GM23248 (cell line): ENCODE measurements at places on chromosomes 7 and 10.

DNA sequence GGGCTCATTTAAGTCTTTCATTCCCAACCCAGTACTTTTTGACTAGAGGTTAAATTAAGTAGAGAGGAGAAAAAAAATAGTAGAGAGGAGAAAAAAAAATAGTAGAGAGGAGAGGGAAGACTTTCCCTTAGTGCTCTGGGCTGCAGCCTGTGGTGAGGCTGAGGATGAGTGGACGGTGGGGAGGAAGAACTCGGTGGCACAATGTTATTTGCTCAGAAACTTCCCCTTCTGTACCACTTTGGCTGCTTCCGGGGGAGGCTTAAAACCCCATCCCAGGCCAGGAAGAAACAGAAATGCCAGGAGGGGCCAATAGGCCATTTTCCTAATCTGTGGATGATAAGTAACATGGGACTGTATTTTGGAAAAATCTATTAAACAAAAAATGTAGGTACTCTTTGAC, 14.6 kb upstream of the MLXIPL start:
- H3K4me3 ChIP-seq, result no peak overlapping the region
- no peak for DNase-seq
- peaks cover 5% of the 10 kb centered on the region for H3K4me1 ChIP-seq
- peaks cover 2% of the 10 kb centered on the region; the same call in 1 of the 2 replicates for H3K27me3 ChIP-seq

DNA sequence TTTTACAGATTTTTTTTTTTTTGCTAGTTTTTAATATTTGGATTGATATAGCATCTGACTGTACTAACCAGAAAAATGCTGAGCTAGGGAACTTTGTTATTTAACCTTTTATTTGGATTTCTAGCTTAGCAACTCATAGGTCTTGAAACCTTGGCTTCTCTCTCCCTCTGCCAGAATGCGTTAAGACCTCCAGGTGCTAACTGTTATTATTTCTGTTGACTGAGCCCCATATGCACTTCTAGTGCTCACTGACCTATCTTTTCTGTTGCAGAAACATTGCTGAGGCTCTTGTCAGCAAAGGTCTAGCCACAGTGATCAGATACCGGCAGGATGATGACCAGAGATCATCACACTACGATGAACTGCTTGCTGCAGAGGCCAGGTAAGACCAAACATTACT, 143.6 kb downstream of the LRRC4 start:
- no peak for DNase-seq
- no peak overlapping the region for H3K27ac ChIP-seq
- H3K4me1 ChIP-seq, result peaks cover 29% of the 10 kb centered on the region
- no peaks in the 10 kb centered on the region for H3K27me3 ChIP-seq
- peaks cover 24% of the 10 kb centered on the region for H3K36me3 ChIP-seq

- H3K36me3 ChIP-seq, result peaks cover 18% of the 10 kb centered on the region
- H3K27ac ChIP-seq, result peak overlapping the region; percentile 72; the same call in 1 of the 2 replicates
- H3K4me3 ChIP-seq, result peak overlapping the region; percentile 83
- no peaks in the 10 kb centered on the region for H3K27me3 ChIP-seq
- peak; percentile 55 for DNase-seq
- H3K4me1 ChIP-seq, result peaks cover 19% of the 10 kb centered on the region
Measured at GRCh38 chr10:73780966-73781365, 882 bp upstream of the CHCHD1 start.

GRCh38 chr7:141511676-141512396, 39.4 kb upstream of the AGK start:
- H3K27me3 ChIP-seq, result peaks cover 9% of the 10 kb centered on the region
- H3K4me1 ChIP-seq, result no peaks in the 10 kb centered on the region
- no peak overlapping the region for H3K27ac ChIP-seq
- H3K4me3 ChIP-seq, result no peak overlapping the region

DNA sequence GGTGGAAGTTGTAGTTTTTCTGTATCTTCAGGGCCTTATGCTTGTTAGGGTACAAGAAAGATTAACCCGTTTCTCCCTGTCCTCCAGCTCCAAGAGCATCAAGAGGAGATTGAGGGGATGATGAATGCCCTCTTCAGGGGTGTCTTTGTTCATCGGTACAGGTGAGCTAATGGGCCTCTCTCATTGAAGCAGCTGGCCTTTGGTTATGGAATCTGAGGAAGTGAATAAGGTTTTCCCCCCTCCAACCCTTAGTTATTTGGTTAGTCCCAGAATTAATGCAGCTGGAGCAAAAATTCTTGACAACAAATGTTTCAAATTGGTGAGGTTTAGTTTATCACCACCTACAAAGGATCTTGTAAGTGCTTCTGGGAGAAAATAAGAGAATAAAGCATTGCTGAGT, 17.5 kb downstream of the STAG3 start:
- no peaks in the 10 kb centered on the region for H3K36me3 ChIP-seq
- no peaks in the 10 kb centered on the region for H3K27me3 ChIP-seq
- peaks cover 15% of the 10 kb centered on the region for H3K4me1 ChIP-seq
- no peak overlapping the region for H3K4me3 ChIP-seq
- no peak overlapping the region for H3K27ac ChIP-seq

DNA sequence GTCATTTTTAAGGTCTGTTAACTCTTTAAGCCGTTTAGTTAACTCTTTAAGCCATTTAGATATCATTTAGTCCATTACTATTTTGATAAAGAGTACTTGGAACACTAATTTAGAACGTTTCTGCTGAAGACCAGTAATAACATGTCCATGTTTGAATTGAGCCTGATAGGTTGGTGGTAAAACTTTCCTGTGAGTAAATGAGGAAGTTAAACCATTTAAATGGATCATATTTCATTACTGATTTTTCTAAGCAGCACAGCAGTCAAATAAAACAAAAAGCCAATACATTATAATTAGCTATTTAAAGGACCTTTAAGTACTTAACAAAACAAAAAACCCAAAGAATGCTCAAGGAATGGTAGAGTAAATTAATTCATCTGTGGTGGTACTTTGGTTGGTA, 29.4 kb downstream of the PHTF2 start:
- no peaks in the 10 kb centered on the region for H3K27me3 ChIP-seq
- H3K4me3 ChIP-seq, result no peak overlapping the region
- no peak for DNase-seq
- no peak overlapping the region for H3K27ac ChIP-seq
- H3K4me1 ChIP-seq, result peaks cover 3% of the 10 kb centered on the region
- no peaks in the 10 kb centered on the region for H3K36me3 ChIP-seq

DNA sequence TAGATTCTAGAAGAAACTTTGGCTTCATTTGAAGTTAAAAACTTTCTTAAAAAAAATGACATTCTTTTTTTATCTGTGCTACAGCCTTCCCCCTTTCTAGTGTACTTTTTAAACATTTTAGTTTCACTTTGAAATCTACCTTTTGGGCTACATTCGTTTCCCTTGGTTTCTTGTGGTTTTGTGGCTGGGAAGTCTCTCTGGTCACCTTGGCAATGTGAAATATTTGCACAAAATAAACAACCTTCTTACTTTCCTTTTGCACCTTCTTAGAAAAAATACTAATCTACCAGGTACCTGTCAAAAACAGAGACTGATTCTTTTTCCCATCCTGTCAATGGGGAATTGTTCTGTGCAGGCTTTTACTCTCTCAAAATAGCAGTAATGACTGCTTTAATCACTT, 350.2 kb downstream of the GATA3 start:
- H3K36me3 ChIP-seq, result no peaks in the 10 kb centered on the region
- no peaks in the 10 kb centered on the region for H3K4me1 ChIP-seq
- no peak for DNase-seq
- no peaks in the 10 kb centered on the region for H3K27me3 ChIP-seq
- no peak overlapping the region for H3K4me3 ChIP-seq
- H3K27ac ChIP-seq, result no peak overlapping the region

DNA sequence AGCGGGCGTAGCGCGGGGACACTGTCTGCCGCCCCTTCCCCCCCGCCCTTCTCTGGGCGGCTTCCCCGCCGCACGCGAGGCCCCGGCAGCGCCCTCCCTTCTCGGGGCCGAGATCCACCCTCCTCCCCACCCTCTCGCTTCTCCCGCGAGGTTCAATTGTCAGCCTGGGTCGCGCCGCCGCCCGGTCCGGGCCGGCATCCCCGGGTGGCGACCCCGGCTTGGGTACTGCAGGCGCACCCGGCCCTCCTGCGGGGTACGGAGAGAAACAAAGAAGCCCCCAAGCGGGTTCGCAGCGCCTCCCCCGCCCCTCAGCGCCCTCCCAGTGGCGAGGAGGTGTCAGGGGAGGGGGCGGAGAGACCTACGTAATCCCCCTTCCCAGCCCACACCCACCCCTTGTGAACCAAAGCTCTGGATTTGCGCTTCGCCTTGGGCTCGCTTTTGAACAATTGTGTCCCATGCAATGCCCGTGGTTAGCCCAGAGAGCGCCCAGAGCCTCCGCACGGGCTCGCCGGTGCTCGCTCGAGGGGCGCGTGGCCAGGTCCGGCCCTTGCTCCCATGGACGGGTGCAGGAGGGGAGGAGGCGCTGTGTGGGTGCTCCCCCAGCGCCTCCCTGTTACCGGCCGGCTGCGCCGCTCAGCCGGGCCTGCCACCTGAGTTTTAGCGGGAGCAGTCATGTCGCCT, 634 bp downstream of the HECW1 start:
- H3K36me3 ChIP-seq, result no peaks in the 10 kb centered on the region
- peaks cover 50% of the 10 kb centered on the region for H3K27me3 ChIP-seq
- peaks cover 23% of the 10 kb centered on the region for H3K4me1 ChIP-seq
- DNase-seq, result peak; percentile 86

- DNase-seq, result no peak
- no peak overlapping the region for H3K27ac ChIP-seq
- H3K4me3 ChIP-seq, result no peak overlapping the region
- peaks cover 16% of the 10 kb centered on the region for H3K4me1 ChIP-seq
Measured at GRCh38 chr7:101405474-101406067, 42.9 kb downstream of the COL26A1 start.

DNA sequence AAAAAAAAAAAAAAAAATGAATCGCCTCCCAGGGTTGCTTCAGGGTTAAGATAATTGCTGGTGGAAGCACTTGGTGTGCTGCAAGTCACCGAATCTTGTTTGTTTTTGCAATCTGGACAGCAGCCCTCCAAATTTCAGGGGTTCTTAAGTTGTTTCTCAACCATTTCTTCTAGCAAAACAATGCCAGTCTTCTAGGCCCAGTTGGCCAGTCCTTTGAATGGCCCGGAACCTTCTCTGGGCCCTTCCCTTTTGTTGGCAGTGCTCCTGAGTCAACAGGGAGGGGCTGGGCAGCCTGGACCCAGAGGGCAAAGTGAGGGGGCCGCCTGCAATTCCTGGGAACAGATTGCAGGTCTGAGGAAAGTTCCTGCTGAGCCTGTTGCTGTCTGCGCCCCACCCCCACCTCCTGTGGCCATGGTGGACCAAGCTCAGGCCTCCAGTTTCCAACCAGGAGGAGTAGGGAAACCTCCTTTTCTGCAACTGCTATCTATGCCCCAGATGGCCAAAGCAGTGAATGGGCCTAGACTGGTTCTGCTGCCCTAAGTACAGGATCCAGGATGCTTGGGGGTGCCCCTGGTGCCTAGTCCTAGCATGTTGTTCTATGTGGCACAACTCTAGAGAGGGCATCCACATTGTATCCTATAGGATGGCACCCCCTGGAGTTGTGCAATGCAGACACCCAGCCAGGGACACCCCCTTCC, 31.4 kb upstream of the PDCD4 start:
- no peak for DNase-seq
- H3K4me3 ChIP-seq, result no peak overlapping the region
- H3K36me3 ChIP-seq, result no peaks in the 10 kb centered on the region
- H3K4me1 ChIP-seq, result no peaks in the 10 kb centered on the region
- H3K27me3 ChIP-seq, result no peaks in the 10 kb centered on the region

DNA sequence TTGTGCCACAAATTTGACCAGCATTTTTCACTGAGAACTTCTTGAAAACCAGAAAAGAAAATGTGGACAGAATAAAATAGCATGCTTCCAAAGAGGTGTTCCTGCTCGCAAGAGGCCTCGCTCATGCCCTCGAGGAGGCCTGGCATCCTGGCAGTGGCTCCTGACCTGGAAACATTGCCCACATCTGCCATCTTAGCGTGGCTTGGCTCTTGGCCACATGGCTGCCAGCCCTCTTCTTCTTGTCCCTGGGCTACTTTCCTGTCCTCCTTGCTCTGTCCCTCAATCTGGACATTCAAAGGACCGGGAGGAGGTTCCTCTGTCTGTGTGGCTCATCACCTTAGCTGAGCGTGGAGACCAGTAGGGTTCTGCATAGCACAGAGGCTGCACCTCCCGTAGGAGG, 131.6 kb upstream of the TMEM72 start:
- H3K4me3 ChIP-seq, result no peak overlapping the region
- no peaks in the 10 kb centered on the region for H3K36me3 ChIP-seq
- no peaks in the 10 kb centered on the region for H3K27me3 ChIP-seq

- H3K27me3 ChIP-seq, result peaks cover 18% of the 10 kb centered on the region
- no peak overlapping the region for H3K4me3 ChIP-seq
- no peak for DNase-seq
- no peaks in the 10 kb centered on the region for H3K36me3 ChIP-seq
- no peak overlapping the region for H3K27ac ChIP-seq
- H3K4me1 ChIP-seq, result no peaks in the 10 kb centered on the region
Measured at GRCh38 chr7:156918635-156919034, 25.7 kb upstream of the LMBR1 start.

GRCh38 chr7:93843260-93843659, 47.3 kb downstream of the TFPI2 start:
- no peak overlapping the region for H3K4me3 ChIP-seq
- peak; percentile 55 for DNase-seq
- H3K27ac ChIP-seq, result no peak overlapping the region
- no peaks in the 10 kb centered on the region for H3K36me3 ChIP-seq

DNA sequence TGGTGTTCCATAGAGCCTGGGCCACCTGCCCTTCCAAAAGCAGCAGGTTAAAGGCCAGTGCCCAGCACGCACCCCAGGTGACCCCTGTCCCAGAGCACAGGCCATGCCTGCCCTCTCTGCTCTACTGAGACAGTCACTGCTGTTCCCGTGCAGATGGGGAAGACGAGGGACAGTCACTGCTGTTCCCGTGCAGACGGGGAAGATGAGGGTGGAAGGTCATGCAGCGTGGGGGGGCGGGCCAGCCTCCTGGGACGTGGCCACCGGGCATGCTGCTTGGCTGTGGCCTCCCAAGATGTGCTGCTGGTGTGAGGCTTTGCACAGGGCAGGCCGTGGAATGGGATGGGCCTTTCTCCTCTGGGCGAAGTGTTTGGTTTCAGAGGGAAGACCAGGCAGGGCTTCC, 18.4 kb downstream of the LRRC27 start:
- no peaks in the 10 kb centered on the region for H3K36me3 ChIP-seq
- no peaks in the 10 kb centered on the region for H3K4me1 ChIP-seq
- DNase-seq, result no peak
